ENCODE measurements at places on chromosomes 12 and 14.

GRCh38 chr14:61557262-61557661, 138.1 kb upstream of the HIF1A start:
- H3K36me3 ChIP-seq, result no peaks in the 10 kb centered on the region
- no peak for DNase-seq
- peaks cover 10% of the 10 kb centered on the region for H3K4me1 ChIP-seq

- H3K36me3 ChIP-seq, result peaks cover 36% of the 10 kb centered on the region
- H3K27ac ChIP-seq, result no peak overlapping the region
- H3K4me1 ChIP-seq, result peaks cover 2% of the 10 kb centered on the region
These were observed 1.7 kb downstream of the MGST1 start for GRCh38 chr12:16349131-16349460.

GRCh38 chr12:105406497-105406896, 76.0 kb downstream of the C12orf75 start:
- H3K4me1 ChIP-seq, result no peaks in the 10 kb centered on the region
- H3K27me3 ChIP-seq, result no peaks in the 10 kb centered on the region
- no peak overlapping the region for H3K4me3 ChIP-seq
- DNase-seq, result no peak

DNA sequence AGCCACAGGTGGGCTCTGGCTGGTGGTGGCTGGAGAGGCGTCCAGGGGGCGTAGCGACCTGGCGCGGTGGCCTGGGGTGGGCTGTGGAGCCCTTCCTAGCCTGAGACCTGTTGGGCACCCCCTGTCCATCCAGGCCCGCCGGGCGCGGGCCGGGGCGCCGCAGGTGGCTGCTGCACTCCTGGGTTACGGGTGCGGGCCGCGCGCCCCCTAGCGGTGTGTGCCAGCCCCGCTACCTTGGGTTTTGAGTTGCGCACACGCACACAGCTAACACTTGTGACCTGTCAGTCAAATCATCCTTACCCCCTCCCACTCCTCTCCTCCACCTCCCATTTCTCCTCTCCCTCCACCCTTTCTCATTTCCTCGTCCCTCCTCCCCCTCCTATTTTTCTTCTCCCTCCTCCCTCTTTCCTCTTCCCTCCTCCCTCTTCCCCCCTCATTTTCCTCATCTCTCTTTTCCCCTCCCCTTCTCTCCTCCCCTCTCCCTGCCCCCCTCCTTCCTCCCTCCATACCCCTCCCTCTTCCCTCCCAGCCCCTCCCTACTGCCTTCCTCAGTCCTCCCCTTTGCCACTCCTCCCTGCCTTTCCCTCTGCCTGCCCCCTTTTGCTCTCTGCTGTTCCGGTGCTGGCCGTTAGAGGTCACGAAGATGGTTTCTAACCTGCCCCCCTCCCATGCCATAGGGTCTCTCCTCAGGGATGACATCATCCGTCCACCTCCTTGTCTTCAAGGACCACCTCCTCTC, 2.3 kb downstream of the MEG3 start:
- no peak overlapping the region for H3K27ac ChIP-seq
- H3K4me3 ChIP-seq, result no peak overlapping the region
- DNase-seq, result no peak
- H3K27me3 ChIP-seq, result no peaks in the 10 kb centered on the region

DNA sequence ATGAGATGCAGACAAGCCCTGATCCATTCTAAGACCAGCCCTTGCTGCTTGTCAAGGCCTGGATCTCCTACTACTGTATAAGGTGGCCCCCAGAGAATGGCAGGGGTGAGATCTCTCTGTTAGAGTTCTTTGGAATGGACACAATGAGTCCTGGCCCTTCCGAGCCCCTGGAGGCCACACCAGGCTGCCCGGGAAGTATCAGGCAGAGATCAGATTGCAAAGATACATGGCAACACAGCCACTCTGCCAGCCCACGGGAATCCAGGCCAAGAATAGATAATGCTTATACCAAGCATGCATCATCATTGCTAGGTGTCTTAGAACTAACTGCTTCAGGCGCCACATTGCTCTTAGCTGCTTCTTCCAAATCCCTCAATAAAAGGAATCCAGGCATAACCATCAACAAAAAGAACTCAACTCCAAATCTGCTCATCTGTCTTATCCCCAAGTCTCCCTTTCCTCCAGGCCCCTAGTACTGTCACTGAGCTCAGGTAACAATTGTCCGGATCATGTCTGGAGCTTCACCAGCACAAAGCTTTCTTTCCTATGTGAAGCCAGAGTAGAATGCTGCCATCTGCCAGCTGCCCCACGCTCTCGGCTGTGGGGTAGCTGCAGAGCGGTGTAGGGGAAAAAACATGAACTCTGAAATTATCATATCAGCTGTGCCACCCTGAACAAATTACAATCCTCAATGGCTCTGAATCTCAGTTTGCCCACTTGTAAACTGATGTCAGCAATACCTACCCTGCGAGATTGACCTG, 5.5 kb upstream of the VASH1 start:
- H3K27ac ChIP-seq, result no peak overlapping the region
- H3K36me3 ChIP-seq, result no peaks in the 10 kb centered on the region
- H3K4me1 ChIP-seq, result no peaks in the 10 kb centered on the region
- no peak for DNase-seq
- H3K4me3 ChIP-seq, result no peak overlapping the region
- H3K27me3 ChIP-seq, result peaks cover 11% of the 10 kb centered on the region

- H3K4me3 ChIP-seq, result peak overlapping the region; percentile 50
- no peak for DNase-seq
- H3K4me1 ChIP-seq, result peaks cover 5% of the 10 kb centered on the region
- peaks cover 44% of the 10 kb centered on the region for H3K36me3 ChIP-seq
- H3K27me3 ChIP-seq, result no peaks in the 10 kb centered on the region
- H3K27ac ChIP-seq, result no peak overlapping the region
These were observed 3.2 kb downstream of the PPP1CC start for GRCh38 chr12:110739488-110739887.
